Hematopoietic multipotent progenitor cell treated with erythropoietin and hydrocortisone succinate and interleukin-3 and kit ligand, for 17 days (in vitro differentiated cells): ENCODE measurements at places on chromosomes 6 and 20.

GRCh38 chr6:11812951-11813350 is 34.3 kb upstream of the ADTRP start:
- no peak for DNase-seq

- no peak for DNase-seq
Observed at GRCh38 chr6:169654598-169655391, 47.0 kb downstream of the WDR27 start.

DNA sequence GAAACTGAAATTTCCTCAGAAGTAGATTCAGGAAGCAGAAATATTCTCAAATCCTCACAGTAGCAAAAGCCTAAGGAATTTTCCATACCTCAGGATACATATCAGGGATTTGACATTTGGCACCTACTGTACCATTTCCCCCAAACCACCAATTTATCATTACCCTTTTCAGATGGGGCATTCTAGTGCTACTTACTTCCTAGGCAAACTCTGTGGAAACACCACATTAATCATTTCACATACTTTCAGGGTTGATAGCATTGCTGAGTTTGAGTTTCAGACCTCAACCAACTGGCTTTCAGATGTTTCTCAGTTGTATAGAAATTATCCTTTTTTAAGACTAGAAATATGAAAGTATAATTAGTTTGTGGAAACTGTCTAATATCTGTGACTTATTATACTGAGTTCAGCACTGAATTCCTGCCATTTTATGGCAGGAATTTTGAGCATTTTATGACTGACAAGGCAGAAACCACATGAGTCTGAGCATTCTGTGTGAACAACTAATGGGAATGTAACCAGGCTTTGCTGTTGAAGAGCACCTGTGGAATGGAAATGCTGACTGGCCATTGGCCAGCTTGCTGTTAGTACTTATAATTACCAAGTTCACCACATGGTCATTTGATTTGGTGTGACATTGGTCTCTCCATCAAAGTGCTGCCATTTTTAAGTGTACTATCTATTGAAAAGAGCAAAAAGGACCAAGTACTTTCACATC is 35.1 kb upstream of the IRAK1BP1 start:
- DNase-seq = no peak

DNA sequence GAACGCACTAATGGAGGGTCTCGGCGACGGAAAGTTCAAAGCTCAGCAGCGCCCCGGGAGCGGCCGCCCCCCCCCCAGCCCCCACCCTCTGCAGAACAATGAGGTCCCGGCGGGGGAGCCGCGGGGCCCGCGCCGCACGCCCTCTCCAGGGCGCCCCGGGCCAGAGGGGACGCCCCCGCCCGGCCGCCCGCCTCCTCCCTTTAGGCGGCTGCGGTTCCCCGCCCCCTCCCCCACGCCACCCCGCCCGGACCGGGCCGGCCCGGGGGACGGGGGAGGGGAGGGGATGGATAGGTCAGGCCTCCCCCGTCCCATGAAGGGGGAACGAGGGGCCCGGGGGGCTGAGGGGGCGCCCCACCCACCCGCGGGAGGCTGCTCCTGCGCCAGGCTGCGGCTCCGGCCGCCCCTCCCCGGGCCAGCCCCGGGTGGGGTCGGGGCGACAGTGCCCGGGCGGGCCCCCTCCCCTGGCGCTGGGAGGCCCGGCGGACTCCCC is 1.5 kb downstream of the NOL4L start:
- DNase-seq = peak; percentile 44

DNA sequence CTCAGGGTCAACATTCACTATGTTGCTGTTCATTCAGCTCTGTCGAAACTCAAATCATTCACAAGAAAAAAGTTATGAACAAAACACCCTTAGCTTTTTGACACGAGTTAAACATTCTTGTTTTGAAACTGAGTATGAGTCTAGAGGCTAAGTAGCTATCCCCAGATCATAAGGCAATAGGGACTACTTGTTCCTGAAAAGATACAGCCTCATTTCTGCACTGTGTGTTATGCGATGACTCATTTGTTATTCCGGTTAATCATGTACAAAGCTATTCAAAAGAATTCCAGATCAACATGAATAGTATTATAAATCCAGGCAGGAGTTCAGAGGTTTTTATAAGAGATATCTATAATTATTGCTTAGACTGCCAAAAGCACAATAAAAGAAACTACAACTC is 908.0 kb downstream of the QKI start:
- DNase-seq = no peak

DNA sequence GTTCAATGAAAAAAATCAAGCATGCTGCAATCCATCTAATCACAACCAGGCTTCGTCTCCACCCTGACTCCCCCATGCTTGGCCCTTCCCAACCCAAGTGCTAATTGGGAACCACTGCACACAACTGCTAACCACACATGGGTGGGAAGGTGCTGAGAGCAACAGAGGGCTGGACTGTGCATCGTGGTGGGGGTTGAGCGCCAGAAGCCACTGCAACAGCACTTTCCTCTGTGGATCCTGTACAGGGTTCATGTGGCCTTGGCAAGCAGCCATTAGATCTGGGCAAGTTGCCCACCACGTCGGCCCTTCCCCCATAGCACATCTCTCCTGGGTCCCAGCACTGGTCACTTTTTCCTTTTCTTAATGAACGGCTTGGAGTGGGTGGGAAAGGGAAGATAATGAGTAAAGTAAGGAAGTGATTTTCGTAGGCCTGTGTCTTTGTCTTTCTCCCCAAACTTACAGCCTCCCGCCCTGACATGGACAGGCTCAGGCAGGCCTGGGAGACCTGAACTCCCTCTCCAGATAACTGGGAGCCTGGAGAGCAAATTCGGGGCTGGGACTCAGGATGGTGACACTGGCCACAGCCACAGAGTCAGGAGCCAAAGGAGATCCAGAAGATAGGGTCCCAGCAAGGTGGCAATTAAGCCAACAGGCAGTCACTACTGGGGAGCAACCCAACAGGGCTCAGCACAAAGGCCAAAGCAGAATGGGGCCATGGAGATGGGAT is 34.4 kb upstream of the MRPS10 start:
- no peak for DNase-seq

DNA sequence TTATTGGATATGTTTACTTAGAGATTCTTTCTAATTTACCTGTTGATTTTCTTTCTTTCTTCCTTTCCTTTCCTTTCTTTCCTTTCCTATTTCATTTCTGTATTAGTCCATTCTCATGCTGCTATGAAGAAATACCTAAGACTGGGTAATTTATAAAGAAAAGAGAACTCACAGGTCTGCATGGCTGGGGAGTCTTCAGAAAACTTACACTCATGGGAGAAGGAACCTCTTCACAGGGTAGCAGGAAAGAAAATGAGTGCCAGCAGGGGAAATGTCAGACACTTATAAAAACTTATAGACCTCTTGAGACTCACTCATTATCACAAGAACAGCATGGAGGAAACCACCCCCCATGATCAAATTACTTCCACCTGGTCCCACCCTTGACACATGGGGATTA is 40.8 kb downstream of the HDAC2 start:
- no peak for DNase-seq

DNA sequence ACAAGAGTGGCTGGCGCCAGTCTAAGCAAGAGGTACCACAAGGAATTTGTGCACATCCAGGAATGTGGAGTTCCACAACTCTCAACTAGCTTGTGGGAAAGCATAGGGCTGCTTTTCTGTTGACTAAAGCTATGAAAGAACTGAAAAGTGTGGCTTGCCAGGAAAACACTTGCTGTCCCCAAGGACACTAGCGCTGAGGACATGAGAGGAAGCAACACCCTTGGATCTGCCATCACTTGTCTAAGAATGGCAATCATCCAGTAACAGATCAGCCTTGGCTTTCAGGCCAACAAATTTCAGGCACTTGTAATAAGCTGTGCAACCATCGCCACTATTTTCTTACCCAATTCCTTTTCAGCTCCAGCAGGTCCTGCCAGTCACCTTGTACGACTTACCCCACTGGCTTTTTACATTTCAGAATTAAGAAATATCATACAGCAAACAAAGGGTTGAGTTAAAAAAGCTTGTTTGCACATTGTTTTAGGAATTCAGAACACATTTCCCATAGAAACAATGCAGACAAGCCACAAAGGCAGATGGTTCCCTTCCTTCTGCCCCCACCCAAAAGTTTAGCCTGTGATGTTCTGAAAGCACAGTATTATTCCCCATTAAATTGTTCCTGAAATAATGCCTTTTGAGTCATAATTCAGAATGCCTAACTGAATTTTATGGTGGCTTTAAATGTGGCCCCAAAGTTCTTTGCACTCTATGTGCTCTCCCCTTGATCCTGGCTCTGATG is 57.9 kb upstream of the SSTR4 start:
- no peak for DNase-seq

DNA sequence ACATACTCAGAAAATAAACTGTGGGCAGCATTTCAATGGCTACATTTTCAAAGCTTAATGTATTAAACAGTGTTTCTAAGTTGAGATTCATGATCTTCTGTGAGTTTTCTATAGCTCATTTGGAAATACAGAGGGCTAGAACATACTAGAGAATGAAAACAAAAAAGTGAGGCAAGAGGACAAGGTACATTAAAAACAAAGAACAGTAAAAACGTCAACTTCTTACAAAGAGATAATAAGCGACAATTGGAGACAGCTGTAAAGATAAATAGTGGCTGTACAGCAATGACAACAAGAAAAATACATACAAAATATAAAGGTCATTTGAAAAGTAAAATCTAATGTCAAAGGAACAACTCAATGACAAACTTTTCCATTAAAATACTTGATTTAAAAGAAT is 94.3 kb downstream of the REV3L start:
- DNase-seq = no peak

DNA sequence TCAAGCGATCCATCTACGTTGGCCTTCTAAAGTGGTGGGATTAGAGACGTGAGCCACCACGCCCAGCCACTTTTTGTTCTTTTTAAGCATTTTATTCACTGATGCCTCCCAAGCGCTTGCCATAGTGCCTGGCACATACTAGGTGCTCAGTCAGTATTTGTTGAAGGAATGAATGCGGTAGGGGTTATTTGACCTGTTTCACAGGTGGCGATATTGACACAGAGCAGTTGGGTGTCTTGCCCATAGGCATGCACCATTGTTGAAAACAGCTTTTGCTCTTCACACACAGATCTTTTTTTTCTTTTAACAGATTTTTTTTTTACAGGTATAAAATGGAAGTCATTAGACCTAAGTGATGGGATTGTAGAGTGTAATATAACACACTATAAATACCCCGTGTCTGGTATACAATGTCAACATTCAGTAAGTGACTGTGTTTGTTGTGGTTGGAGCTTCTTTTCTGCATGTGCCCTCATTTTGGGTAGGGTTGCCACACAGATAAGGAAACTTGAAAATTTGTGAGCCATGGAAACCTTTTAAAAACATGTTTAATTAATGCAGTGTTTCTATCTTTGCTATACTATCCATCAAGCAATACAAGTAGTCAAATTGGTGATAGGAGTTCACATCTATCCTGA is 24.8 kb downstream of the RREB1 start:
- DNase-seq = no peak

GRCh38 chr6:127869772-127870404 is 31.0 kb downstream of the THEMIS start:
- DNase-seq = no peak

GRCh38 chr6:18393698-18394097 is 6.5 kb downstream of the RNF144B start:
- no peak for DNase-seq

GRCh38 chr20:38013887-38014286 is 19.4 kb downstream of the TTI1 start:
- DNase-seq = no peak

DNA sequence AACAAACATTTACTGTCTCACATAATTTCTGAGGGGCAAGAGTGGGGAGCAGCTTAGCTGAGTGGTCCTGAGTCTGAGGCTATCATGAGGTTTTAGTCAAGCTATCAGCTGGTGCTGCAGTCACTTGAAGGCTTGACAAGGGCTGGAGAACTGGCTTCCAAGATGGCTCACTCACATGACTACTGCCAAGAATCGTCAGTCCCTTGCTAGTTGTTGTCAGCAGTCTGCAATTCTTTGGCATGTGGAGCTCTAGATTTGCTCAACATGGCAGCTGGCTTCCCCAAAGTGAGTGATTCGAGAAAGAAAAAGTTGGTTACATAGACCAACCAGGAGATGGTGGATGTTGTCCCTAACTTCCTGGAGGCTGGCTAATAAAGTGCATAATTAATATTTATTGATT is 2.8 kb upstream of the LRRC1 start:
- DNase-seq = no peak

GRCh38 chr6:30882204-30882758 is 2.0 kb upstream of the DDR1 start:
- DNase-seq = no peak

- DNase-seq = no peak
Observed at GRCh38 chr6:14641423-14642135, 524.0 kb downstream of the CD83 start.

GRCh38 chr20:33677991-33678702 is 3.9 kb upstream of the NECAB3 start:
- no peak for DNase-seq
